Tibial nerve (tissue), 4 donors: ENCODE measurements at places on chromosomes 12 and 14. TPM values are rescaled to one million over a fixed set of nuclear protein-coding genes. Genes with fewer than 3 reads are reported as not detected.

DNA sequence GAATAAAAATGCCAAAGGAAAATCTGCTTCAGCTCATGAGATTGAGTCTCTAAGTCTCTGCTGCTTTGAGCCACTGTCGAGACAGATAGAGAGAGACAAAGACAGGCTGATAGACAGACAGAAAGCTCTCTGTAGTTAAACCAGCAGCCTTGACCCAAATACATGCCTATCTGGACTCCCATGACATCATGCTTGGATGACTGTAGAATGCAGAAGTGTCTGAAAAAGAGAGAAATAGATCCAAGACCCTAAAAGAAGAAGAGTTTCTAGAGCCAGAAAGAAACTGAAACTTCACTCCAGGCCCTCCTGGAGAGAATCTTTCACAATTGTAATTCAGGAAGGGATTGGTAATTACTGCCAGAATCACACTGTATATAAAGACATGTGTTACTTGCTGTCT, 122.6 kb upstream of the PLXNC1 start:
- no peak for DNase-seq

DNA sequence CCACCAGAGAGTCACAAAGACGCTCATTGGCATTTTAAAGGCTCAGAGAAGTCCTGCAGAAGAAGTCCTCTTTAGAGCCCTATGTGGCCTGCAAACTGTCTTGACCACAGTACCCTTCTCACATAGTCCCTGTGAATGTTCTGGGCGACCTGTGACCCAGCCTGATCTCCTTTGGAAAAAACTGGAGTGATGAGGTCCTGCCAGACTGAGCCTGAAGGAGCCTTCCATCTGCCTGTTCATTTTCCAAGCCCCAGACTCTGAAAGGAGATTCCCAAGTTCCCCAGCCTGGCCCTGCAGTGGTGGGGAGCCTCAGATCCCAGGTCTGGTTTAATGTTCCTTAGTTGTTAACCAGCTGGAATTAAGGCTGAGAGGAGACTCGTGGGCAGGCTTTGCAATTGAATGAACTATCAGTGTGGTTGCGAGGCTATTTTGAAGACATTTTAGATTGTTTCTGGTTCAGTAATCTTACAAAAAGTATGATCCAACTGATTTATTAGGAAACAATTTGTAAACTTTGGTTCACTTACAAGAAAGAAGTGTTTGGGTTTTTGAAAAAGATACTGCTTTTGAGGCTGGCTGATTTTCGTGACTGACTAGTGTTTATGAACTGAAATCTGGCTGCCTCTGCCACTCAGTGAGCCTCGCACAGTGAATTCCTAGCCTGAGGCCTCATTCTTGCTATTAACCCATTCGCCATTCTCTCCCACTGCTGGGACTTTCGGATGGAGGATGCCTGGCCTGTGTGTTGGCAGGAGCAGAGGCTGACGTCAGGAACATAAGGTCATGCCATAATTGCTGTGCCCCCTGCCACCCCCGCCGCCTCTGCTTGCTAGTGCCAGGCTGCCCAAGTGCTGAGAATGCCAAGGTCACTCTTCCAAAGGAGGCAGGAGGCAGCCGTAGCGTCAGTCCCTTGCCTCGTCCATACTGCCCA, 249.0 kb downstream of the CACNA1C start:
- DNase-seq = no peak

DNA sequence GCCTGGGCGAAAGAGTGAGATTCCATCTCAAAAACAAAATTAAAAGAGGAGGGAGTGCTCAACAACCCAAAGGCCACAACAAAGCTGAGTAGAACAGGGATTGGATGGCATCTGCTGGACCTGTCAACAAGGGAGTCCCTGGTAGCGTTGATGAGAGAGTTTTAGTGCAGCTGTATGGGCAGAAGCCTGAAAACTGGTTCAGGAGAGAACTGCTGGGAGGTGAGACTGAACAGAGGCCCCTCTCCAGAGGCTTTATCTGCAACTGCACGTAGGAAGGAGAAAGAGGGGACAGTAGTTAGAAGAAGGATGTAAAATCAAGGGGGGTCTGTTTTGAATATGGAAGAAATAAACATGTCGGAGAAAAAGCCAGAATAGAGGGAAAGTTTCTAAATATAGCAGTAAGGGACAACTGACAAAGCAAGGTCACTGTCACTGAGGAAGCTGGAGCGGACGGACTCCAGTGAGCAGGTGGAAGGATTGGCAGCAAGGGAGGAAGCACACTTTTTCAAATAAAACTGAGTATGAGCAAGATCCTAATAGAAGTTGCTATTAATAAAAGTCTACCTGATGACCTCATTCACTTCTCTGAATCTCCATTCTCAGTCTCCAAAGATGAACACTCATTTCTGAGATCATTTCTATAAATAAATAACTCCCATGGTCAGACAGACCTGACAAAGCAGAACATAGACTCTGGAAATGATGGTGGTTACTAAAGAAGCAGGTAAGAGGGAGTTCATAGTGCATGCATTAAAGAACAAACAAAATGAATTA, 11.8 kb upstream of the ATF1 start:
- no peak for DNase-seq

GRCh38 chr14:88289996-88290395, 33.1 kb downstream of the KCNK10 start:
- no peak for DNase-seq

DNA sequence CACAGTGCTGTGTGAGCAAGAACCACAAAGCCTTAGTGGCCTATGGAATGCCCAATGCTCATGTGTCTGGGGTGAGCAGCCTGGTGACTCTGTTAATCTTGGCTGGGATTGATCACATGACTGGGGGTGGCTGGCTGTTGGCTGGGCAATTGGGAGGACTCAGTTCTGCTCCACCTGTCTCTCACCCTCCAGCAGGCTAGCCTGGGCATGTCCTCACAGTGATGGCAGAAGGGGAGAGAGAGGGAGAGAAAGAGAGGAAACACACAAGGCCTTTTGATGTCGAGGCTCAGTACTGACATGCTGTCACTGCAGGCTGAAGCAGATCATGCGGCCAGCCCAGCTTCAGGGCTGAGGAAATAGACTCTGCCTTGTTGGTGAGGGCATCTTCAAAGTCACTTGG, 136.8 kb downstream of the TBX5 start:
- no peak for DNase-seq

DNA sequence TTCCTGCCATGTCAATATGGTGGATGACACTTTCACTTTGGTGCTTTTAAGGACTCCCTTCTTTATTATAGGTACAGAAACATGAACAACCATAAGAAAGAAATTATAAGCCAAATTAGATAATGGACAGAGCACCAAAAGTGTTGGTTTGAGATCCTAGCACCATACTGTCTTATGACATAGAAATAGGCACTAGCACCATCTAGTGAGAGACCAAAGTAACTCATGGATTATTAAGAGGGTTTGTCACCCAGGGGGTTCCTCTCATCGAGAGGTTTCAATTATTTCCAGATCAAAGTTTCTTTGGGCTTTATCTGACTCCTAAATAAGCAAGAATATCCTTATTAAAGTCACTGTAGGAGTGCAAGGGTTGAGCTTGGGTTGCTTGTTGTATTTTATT, 153.0 kb upstream of the DIO2 start:
- DNase-seq = no peak

DNA sequence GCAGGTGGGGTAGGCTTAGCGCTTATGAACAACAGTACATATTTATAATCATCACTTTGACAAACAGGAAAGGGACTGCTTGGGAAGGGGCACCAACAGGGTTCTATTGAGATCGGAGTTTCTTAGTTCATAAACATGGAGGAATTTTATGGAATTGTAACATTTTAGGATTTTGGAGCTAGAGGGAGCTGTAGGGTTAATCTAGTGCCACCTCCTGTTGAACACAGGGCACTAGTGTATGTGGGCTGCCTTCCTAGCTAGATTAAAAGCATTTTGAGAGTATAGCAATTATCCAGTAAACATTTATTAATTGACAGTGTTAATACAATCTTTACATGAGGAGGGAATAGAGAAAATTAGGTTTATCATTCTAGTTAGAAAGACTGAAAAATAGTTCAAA, 23.1 kb upstream of the TBC1D30 start:
- DNase-seq = no peak

DNA sequence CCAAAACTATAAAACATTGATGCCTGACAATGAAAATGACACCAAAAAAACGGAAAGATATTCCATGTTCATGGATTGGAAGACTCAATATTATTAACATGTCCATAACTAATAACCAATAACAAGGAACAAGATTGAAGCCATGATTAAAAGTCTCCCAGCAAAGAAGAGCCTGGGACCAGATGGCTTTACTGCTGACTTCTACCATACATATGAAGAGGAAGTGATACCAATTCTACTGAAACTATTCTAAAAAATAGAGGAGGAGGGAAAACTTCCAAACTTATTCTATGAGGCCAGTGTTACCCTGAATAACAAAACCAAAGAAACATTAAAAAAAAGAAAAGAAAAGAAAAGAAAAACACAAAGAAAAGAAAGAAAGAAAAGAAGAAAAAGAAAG, 54.6 kb upstream of the ATF7IP start:
- DNase-seq = no peak

DNA sequence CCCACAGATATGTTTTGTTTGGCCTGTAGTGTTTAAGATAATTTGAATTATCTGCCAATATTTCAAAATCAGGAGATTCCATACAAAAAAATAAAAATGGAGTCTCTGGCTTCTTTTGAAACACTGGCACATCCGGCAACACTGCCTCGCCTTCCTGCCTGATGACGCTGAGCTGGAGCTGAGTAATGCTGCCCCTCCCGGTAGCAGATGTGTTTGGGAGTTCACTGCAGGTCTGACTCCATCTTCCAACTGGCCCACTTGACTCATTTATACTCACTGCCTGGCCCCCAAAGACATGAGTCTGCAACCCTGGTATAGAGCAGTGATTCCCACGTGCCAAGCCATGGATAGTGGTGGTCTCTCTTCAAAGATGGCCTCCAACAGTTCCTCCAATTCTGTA, 7.4 kb downstream of the CIT start:
- DNase-seq = no peak

DNA sequence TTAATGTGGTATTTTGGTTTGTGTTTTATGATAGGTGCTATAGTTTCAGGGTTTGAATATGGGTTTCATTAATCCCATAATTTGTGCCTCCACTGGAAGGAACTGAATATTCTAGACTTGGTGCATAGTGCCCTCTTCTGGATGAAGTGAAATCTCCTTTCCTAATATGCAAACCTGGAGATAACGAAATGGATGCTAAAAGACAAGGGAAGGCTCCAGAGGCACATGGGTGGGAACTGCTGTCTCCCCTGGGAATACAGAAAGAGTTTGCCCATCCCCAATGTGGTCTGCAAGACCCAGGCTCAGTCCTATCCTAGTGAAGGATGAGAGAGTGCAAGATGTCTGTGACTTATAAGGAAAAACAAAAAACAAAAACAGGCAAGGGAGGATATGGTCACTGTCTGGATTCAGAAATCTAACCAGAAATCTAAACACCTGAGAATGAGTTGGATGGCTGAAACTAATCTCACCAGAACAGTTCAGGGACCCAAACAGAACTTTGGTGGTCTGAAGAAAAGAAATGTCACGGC, 142.3 kb upstream of the TMPO start:
- DNase-seq = no peak

DNA sequence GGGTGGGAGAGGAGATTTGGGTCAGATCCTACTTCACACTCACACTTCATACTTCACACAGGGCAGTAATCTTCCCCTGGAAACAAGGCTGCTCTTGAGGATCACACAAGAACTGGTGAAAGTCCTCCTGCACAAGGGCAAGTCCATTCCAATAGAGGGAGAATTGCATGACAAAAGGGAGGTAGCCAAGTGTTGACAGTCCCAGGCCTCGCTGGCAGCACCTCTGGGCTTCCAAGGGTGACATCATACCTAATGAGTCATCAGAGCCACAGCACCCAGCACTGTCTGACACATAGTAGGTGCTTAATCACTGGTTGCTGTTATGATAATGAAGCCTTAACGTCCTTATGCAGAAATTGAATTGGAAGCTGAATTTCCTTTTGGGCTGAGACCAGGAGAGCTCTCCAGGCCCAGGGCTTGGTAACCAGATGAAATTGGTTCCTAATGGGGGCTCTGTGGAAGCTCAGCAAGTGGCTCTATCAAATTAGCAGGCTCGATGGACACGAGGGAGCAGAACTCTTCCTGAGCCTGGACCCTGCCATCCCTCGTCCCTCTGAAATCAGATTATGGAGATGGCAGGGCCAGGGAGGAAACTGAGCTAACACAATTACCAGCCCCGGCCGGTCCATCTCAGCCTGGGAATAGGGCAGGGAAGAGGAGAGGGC, 58.8 kb upstream of the ACTN1 start:
- DNase-seq = no peak

- no peak for DNase-seq
These were observed 82.7 kb upstream of the OTX2 start for GRCh38 chr14:56892959-56893358.

DNA sequence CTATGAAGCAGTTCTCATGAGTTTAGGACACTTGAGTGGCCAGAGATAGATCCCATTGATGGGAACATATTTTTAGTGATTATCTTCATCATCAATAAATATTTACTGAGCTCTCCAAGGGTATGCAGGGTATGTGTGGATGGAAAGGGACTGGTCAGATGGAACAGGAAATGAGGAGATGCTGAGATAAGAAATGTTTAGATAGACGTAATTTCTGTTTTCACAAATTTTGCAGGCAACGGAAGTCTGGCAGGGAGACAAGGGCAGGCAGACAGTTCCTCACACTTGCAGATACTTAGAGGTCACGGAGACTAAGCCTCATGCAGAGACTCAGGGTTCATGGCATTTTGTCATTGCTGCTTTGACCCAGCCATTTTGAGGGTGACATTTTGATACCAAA, 24.3 kb downstream of the BCL2L14 start:
- no peak for DNase-seq

DNA sequence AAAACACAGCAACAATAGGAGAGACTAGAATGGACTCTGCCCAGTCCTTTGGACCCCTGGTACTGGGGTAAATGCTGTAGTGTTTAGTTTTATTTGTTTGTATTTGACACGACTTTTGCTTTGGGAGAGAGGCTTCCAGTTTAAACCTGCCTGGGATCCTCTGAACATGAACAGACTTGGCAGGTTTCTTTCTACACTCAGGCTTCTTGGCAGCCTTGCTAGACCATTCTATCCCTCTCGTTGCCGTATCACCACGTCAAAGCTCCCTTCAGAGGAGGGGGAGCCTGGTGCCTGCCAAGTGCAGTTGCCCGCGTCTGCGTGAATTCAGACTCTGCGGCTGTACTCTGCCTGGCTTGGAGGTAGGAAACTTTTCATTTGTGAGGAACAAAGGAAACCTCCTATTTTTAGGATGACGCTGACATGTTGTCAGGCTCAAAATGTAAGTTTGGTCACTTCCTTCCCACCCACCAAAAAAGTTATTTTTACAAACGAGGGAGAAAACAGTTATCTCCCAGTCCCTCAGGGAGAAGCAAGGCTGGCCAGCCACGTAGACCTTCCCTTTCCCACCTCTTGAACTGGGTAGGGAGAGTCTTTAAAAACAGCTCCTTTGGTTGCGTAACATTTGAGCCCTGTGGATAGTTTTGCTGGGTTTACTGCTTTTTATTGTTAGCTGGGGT, 25.9 kb downstream of the CD9 start:
- DNase-seq = peak; percentile 57

Gene WNT1
- not detected for total RNA-seq

Gene KRT5
- not detected for total RNA-seq

Gene BDKRB2
- 13.7 TPM for total RNA-seq

Gene RAB35
- 28.5 TPM for total RNA-seq

Gene PYM1
- 25.3 TPM for total RNA-seq

Gene KRT6A
- not detected for total RNA-seq

Gene METTL1
- 17.7 TPM for total RNA-seq

Gene RD3L
- total RNA-seq = not detected

Gene NXPH4
- total RNA-seq = 4.2 TPM

Gene GLIPR1L2
- total RNA-seq = 0.20 TPM
